ENCODE measurements at places on chromosomes 2 and 18. TPM values are rescaled to one million over a fixed set of nuclear protein-coding genes. Genes with fewer than 3 reads are reported as not detected.

Gene LOXL3
- polyA plus RNA-seq: 4.9 TPM

Gene PSMA8
- not detected for polyA plus RNA-seq

Gene GREB1L
- polyA plus RNA-seq: 0.27 TPM

Gene CD207
- 0.39 TPM for polyA plus RNA-seq

Gene UGT1A5
- not detected for polyA plus RNA-seq

Gene APCDD1
- polyA plus RNA-seq: 36.8 TPM

Gene TMEM169
- polyA plus RNA-seq: 8.2 TPM

Gene NAT8
- polyA plus RNA-seq: not detected
